Endodermal cell (in vitro differentiated cells): ENCODE measurements at places on chromosomes 12 and 14.

DNA sequence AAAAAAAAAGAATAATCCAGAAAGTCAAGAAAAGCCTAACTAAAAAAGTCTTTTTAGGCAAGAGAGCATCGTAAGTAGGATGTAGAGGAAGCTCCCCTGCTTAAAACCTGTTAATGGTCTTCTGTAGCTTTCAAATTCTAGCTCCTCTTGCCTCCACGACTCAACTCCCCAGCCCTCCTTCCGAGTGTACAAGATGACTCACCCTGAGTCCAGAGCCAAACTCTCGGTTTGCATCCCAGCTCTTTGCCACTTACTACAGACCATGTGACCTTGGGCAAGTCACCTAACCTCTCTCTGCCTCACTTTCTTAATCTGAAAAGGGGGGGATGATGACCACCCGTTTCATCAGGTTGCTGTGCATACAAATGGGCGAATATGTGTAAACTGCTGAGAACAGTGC is 460.4 kb downstream of the DPF3 start:
- no peak for DNase-seq

DNA sequence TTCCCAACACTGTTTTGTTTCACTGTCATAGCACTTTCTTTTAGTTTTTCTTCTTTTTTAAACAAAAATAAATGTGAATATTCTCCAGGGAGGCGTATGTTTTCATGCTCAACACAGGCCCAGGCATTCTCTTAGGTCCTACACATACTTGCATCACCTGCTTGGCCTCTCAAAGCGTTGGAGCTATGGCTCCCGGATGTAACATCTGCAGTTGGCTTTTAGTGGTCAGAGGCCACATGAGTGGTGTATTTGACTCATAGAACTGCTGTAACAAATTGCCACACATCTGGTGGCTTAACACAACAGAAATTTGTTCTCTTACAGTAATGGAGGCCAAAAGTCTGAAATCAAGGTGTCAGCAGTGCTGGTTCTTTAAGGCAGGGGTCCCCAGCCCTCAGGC is 44.6 kb upstream of the VRK1 start:
- DNase-seq, result no peak

DNA sequence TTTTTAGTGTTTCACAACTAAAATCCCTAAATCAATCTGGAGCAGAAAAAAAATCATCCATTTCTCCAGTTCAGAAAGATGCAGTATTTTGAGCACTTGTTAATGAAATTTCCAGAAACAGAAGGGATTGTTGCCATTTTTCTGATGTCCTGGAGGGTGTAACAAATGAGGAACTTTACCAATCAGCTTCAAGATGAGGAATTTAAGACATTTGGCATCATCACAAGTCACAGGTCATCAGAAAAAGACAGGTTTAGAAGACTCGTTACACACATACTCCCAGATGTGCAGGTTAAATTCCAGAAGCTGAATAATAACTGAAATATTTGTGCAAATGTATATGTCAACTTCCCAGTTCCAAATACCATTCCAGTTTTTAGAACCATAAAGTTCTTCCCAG is 482 bp upstream of the PSMC1 start:
- DNase-seq, result no peak

- peak; percentile 38 for DNase-seq
Observed at GRCh38 chr14:68817506-68818212, 24.8 kb upstream of the ZFP36L1 start.

DNA sequence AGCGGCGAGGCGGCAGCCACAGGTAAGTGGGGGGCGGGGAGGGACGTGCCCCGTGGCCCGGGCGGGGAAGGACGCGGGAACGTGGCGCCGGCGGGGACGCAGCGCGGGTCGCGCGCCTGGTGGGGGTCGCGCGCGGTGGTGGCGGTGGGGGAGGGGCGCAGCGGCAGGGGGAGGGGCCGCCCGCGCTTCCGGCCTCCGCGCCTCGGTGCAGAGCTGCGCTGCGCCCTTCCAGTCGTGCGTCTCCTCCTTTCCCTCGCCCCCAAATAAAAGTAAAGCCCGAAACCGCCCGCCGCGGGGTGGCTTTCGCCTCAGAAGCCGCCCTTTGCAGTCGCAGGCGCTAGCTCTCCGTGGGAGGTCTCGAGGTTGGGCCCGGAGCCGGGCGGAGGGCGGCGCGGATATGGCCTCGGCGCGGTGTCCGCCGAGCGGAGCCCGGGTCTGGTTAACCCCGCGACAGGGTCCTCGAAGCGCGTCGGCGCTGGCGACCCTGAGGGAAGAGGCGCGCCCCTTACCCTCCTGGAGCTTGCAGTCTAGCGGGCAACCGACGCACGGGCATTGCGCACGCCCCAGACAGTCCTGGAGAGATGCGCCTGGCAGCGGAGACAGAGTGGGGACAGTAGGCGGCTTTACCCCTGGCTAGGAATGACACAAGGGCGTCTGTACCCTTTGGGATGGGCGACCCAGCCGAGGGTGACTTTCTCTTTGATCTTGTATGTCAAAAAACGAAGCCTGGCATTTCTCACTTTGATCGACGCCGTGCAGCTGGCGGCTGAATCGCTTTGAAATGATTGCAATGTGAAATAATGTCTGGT is 589 bp downstream of the ATF1 start:
- DNase-seq, result peak; percentile 89
